Cerebellum (tissue), 4 donors: ENCODE measurements at places on chromosomes 3 and 15. TPM values are rescaled to one million over a fixed set of nuclear protein-coding genes. Genes with fewer than 3 reads are reported as not detected.

MYRIP gene
- 13.5 TPM for total RNA-seq

CLDN16 gene
- total RNA-seq: not detected

- DNase-seq: no peak
These were observed 3.5 kb downstream of the ADAMTS17 start for GRCh38 chr15:100338247-100338646.

- no peak for DNase-seq
These were observed 34.6 kb downstream of the GNB4 start for GRCh38 chr3:179416681-179417080.

TP63 gene
- total RNA-seq: 0.27 TPM

GRCh38 chr15:71197620-71198019, 82.3 kb downstream of the THSD4 start:
- DNase-seq: no peak

FBLN2 gene
- total RNA-seq: 11.3 TPM

GRCh38 chr3:170330366-170330765, 27.1 kb upstream of the SKIL start:
- no peak for DNase-seq

DNA sequence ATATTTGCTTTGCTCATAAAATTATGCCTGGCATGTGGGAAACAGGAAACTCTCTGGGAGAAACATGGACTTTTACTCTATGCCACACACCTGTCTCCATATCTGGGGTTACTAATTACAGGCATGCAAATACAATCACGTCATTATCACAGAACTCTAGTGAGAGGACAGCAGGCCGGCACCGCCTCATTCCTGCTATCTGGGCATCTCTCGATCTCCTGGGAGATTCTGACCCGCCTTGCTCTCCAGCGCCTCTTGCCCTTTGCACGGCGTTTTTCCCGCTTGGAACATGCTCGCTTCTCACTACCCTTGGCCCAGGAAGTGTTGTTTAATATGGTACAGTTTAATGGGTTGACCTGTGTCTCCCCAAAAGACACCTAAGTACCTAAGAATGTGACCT, 45.4 kb upstream of the PARL start:
- no peak for DNase-seq

GRCh38 chr15:70955151-70955550, 62.5 kb downstream of the LRRC49 start:
- DNase-seq: no peak

DNA sequence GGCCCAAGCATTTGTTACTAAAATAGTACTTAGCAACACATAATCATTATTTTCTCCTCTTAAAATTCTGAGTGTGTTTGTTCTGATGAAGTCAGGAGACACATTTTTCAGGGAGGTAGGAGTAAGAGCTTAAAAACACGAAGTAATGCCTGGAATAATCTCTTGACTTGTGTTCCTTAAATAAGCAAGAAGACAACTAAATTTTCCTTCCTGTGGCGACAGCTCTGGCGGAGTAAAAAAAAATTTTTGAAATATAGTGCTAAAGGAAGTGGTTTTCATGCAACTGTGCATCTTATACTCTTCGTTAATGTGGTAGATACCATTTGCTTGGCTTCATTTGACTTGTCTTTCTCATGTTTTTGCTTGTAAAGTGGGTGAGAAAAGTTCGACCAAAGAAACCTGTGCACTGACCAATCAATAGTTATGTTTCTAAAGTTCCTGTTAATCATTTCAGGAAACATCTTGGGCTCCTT, 11.1 kb upstream of the MBNL1 start:
- DNase-seq: no peak

DNA sequence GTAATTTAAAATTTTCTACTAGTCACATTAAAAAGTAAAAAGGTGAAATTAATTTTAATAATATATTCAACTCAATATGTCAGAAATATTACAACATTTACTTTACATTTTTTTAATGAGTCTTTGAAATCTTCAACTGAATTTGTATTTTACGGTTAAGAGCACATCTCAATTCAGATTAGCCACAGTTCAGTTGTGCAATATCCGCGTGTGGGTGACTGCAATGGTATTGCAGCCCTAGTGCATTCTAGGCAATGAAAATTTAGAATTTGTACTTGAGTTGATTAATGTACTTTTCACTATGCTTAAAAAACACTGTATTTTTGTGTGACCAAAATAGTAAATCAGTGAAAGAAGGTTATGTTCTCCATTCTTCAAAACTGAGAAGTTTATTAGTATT, 57.3 kb downstream of the CEP63 start:
- DNase-seq: no peak

DNA sequence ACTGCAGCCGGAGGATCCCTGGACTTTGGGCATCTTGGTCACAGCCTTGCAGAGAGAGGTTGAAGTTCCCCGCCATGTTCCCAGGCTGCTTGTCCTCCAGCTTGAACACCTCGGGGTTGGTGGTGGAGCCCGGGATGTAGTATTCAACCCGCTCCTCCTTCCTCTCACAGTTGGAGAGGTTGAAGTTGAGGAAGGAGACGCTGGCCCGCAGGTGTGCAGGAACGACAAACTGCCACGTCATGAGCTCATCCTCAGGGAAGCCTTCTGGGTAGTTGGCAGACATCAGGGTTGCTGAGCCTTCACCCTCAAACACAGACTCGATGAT, 35.7 kb downstream of the CDCP1 start:
- no peak for DNase-seq

- no peak for DNase-seq
These were observed 292.7 kb downstream of the UACA start for GRCh38 chr15:70470556-70471191.

GRCh38 chr3:59300733-59301132, 250.9 kb upstream of the CFAP20DC start:
- no peak for DNase-seq
